Endothelial cell of umbilical vein (primary cell): ENCODE measurements at places on chromosomes 3 and 15. TPM values are rescaled to one million over a fixed set of nuclear protein-coding genes. Genes with fewer than 3 reads are reported as not detected.

DNA sequence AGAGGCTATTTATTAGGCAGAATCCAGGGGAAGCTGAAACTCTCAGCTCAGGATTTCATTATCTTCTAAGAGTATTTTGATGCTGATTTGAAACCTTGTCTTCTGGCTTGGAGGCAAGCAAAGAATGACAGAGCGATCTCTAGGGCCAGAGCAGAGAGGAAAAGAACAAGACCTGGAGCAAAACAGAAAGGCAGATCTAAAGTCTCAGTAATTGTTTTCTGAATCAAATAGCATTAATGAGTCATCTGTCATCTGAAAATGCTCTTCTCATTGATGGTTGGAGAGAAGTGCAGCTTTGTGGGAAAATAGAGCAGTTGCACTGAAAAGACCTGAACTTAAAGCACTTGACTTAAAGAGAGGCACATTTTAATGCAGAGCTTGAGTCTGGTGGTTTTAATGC is 385.9 kb downstream of the RAP2B start:
- H3K4me1 ChIP-seq, result no peaks in the 10 kb centered on the region
- no peak overlapping the region for H3K27ac ChIP-seq
- no peaks in the 10 kb centered on the region for H3K27me3 ChIP-seq

DNA sequence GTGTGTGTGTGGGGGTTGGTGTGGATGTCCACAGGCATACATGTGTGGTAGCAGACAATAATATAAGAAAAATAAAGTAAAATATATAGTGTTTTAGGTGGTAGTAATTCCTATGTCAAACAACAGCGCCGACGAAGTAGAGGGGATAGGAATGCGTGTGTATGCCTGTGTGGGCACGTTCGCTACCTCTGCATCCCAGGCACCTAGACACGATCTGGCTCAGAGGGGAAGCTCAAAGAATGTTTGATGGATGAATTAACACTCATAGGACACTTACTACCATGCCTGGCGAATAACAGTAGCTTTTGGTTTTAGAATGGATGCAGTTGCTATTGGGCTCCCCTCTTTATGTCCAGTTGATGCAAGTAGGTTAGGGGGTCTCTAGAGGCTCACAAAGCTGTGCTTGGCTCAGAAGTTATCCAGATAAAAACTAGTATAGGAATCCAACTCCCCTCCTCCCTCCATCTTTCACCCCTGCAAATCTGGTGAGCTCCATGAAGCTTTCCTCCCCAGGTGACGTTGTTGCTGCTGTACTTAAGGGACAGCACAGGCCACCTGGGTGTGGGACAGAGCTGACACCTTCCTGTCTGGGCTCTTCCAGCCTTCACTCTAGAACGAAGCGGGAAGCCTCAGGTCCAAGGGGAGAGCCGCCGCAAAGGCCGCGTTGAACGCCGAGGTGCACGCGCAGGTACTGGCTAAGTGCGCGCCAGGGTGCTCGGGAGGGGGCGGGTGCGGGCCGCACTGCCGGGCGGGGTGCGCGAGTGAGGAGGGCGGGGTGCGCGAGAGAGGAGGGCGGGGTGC is 192.6 kb upstream of the LYSMD4 start:
- DNase-seq, result peak; percentile 16
- peaks cover 5% of the 10 kb centered on the region for H3K4me1 ChIP-seq
- H3K27me3 ChIP-seq, result peaks cover 2% of the 10 kb centered on the region

DNA sequence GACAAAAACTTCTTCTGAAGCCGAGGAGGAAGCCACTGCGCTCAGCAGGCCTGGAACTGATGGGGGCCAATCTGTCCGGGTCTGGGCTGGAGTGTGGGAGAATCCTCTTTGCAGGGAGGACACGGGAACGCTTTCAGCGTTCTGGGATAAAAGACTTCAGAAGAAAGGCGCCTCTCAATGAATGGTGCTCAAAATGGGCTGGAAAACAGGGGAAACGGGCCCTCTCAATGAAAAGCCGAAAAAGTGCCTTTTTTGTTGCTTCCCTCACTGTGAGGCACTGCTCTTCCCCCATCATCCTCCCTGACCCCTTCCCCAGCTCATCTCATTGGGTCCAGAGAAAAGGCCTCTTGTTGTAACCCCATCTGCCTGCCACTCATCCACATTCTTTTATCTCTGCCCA is 119.5 kb upstream of the LRIG1 start:
- DNase-seq, result no peak
- H3K27ac ChIP-seq, result no peak overlapping the region
- no peaks in the 10 kb centered on the region for H3K4me1 ChIP-seq
- no peaks in the 10 kb centered on the region for H3K36me3 ChIP-seq

Gene FANCD2
- polyA plus RNA-seq, result 7.1 and 8.2 TPM in 2 replicates

Gene GDPGP1
- 4.8 and 6.0 TPM in 2 replicates for polyA plus RNA-seq

GRCh38 chr3:111733154-111733553 is 125.9 kb upstream of the PHLDB2 start:
- no peak for DNase-seq
- no peak overlapping the region for H3K27ac ChIP-seq
- no peaks in the 10 kb centered on the region for H3K36me3 ChIP-seq
- no peaks in the 10 kb centered on the region for H3K27me3 ChIP-seq

- H3K27me3 ChIP-seq, result peaks cover 2% of the 10 kb centered on the region
- H3K4me1 ChIP-seq, result no peaks in the 10 kb centered on the region
- H3K36me3 ChIP-seq, result no peaks in the 10 kb centered on the region
- no peak for DNase-seq
- no peak overlapping the region for H3K27ac ChIP-seq
Measured at GRCh38 chr3:50375258-50375931, 16.1 kb upstream of the TMEM115 start.
